Stimulated activated CD8-positive, alpha-beta memory T cell treated with anti-CD3 and anti-CD28 coated beads, Interleukin-4, amount 100 ng/mL, for 1 hour (primary cell): ENCODE measurements at places on chromosomes 5 and 9.

- DNase-seq, result no peak
Measured at GRCh38 chr5:67027171-67027570, 169.4 kb downstream of the CD180 start.

- DNase-seq, result peak; percentile 56
Measured at GRCh38 chr9:20640331-20641187, 18.3 kb upstream of the MLLT3 start.

DNA sequence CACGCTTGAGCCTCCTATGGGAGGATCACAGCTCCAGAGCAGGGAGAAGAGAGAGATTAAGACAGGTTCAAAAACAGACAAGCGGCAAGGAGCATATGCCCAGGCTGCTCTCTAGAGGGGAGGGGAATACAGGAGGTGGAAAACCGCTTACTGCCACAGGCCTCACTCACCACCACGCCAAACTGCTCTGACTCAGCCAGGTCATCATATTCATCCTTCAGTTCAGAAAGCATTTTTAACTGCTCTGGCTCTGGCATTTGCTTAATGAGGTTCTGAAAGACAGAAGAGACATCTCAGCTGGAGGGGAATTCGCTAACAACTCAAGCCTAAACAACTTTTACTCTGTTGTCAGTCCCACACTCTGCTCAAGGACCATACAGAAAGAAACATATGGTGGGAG is 40.1 kb downstream of the PCDHGC5 start:
- no peak for DNase-seq

DNA sequence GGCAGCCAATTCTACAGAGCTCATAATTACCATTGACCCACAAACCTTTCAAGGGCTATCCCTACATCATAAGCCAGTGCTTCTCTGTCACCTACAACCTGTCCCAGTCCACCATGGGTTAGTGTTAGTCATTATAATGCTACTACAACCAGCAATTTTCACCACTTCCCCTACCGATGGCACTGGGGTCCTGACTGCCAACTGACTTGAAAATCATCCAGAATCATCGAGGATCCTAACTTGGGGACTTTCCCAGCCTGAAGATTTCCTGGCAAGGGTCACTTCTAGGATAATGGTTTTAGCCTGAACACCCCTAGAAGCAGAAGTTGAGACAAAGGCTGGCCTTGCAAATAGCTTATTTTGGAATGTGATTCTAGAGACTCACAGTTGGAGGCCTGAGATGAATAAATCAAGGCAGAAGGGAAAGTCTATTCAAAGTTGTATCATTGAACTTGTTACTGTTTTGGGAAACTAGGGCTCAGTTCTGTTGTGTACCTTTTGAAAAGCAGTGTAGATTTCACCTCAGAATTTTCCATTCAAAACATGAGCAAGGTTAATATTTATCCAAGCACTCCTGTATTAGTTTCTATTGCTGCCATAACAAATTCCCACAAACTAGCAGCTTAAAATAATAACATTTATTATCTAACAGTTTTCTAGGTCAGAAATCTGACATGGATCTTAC is 633.0 kb downstream of the LRRC70 start:
- DNase-seq, result no peak

- DNase-seq, result no peak
Measured at GRCh38 chr5:177132136-177133095, 1.2 kb upstream of the NSD1 start.

DNA sequence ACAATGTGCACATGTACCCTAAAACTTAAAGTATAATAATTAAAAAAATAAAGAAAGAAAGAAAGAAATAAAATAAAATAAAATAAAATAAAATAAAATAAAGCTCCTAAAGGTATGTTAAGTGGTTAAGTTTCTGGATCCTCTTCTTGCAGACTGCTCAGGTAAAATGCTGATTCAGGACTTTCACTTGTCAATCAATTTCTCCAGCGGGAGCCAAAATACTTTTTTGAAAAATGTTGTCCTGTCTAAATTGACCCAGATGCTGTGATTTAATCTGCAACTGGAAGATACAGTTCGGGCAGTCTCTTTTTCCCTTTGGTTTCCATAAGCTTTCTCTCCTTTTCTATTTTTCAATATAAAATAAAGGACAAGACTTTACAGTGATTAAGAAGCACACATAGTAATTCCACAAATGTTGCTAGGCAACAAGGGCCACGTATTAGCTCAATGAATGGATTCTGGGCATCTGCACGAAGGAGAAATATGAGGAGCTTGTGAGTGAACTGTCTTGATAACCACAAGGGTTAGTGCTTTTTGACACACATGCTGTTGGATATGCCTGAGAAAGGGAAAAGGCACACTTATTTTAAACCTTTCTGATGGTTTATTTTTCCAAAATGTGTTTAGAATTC is 38.6 kb downstream of the HTR4 start:
- no peak for DNase-seq

DNA sequence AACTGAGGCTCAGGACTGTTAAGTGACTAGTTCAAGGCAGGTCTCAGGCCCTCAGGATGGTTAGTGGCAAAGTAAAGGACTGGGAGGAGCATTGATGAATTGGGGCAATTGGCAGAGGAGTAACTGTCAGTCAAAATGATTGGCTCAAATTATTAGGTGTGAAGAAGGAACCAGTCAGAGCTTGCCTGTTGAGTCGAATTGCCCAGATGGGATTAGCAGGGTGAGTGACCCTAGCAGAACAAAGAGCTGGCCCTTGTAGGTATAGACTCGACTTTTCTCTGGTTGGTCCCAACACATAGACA is 2.6 kb upstream of the NSD1 start:
- DNase-seq, result no peak

GRCh38 chr5:172733131-172733973 is 37.6 kb downstream of the DUSP1 start:
- no peak for DNase-seq

DNA sequence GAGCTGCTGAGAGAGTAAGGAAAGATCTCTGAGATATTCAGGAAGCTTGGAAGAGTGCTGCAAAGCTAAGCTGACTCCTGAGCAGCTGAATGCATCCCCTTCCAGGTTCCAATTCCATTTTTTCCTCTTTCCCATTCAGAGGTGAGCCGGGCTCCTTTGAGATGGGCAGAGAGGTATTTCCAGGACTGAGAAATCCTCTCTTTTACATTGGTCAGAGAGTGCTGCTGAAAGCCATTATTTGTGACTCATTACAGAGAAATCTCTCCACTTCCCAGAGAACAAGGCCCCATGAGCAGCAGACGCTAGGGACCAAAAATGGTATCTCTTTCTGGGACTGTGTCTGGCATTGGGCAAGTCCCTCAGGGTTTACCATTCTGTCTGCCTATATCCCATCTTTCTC is 3.7 kb downstream of the MCTP1 start:
- no peak for DNase-seq

DNA sequence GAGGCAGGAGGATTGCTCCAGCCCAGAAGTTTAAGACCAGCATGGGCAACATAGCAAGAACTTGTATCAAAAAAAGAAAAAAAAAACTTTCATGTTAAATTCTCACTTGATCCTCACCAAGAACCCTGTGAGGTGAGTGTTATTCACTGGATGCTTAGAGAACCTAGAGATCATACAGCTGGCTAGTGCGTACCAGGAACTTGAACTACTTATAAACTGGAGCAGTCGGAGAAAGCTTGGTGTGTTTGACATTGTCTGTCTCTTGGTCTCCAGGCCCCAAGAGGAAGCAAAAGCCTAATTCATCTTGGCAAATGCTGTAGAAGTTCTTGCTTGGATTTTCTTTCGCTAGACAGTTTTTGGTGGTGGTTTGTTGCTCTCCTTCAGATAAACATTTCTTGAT is 18.1 kb downstream of the TJP2 start:
- DNase-seq, result no peak

DNA sequence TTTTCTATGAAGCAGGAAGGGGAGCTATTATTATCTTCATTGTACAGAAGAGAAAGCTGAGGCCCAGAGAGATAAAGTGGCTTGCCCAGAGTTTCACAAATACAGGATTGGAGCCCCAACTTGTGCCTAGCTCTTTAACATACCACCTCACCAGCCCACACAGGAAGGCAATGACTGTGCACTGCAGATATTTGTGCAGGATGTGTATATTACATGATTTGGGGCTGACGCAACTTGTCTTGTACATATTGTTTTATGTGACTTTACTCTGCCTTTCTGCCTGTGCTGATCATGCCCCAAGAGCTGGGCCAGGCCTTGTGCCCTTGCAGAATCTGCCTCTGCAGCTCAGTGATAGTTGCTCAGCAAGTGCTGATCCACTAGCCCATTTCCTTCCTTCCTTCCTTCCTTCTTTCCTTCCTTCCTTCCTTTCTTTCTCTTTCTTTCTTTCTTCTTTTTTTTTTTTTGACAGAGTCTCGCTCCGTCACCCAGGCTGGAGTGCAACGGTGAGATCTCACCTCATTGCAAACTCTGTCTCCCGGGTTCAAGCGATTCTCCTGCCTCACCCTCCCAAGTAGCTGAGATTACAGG is 106.6 kb upstream of the TBCA start:
- no peak for DNase-seq

GRCh38 chr5:169641253-169641652 is 4.2 kb downstream of the DOCK2 start:
- DNase-seq, result no peak

GRCh38 chr9:3049636-3050035 is 205.7 kb upstream of the PUM3 start:
- no peak for DNase-seq

DNA sequence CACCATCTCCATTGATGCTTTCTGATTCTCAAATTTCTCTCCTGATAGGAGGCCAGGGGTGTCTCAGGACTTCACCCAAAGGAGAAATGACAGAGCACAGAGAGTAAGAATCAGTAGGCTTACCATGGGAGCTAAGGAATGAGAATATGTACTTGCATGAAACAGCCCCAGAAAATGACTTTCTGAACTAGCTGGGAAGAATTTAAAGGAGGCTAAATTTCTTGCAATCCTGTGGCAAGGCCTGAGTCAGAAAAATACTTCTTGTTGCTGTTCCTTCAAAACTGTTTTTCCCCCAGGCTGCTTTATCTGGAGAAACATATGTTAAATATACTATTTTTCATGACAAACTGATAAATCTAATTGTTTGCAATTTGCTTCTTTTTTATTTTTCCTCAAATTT is 53.4 kb upstream of the FBXL7 start:
- DNase-seq, result no peak
